ENCODE measurements at places on chromosomes 7 and 10. TPM values are rescaled to one million over a fixed set of nuclear protein-coding genes. Genes with fewer than 3 reads are reported as not detected.
A peak's percentile ranks its signal among the peaks of the same experiment; 100 is the strongest.

NUTM2B gene
- not detected for total RNA-seq

GRCh38 chr7:142482891-142483658, 225.2 kb upstream of the PRSS58 start:
- H3K27me3 ChIP-seq = no peaks in the 10 kb centered on the region
- peak overlapping the region; percentile 37 for H3K4me3 ChIP-seq
- peak; percentile 78 for DNase-seq
- H3K36me3 ChIP-seq = no peaks in the 10 kb centered on the region
- H3K4me1 ChIP-seq = peaks cover 51% of the 10 kb centered on the region

GRCh38 chr10:71526653-71527052, 129.9 kb downstream of the CDH23 start:
- H3K27me3 ChIP-seq = peaks cover 14% of the 10 kb centered on the region
- no peak for DNase-seq
- H3K27ac ChIP-seq = no peak overlapping the region

GRCh38 chr10:49254556-49255318, 44.2 kb upstream of the C10orf71 start:
- H3K27me3 ChIP-seq = peaks cover 2% of the 10 kb centered on the region
- H3K4me1 ChIP-seq = no peaks in the 10 kb centered on the region
- H3K4me3 ChIP-seq = no peak overlapping the region
- H3K36me3 ChIP-seq = no peaks in the 10 kb centered on the region

CNPY1 gene
- total RNA-seq = not detected

COL17A1 gene
- total RNA-seq = not detected

DNA sequence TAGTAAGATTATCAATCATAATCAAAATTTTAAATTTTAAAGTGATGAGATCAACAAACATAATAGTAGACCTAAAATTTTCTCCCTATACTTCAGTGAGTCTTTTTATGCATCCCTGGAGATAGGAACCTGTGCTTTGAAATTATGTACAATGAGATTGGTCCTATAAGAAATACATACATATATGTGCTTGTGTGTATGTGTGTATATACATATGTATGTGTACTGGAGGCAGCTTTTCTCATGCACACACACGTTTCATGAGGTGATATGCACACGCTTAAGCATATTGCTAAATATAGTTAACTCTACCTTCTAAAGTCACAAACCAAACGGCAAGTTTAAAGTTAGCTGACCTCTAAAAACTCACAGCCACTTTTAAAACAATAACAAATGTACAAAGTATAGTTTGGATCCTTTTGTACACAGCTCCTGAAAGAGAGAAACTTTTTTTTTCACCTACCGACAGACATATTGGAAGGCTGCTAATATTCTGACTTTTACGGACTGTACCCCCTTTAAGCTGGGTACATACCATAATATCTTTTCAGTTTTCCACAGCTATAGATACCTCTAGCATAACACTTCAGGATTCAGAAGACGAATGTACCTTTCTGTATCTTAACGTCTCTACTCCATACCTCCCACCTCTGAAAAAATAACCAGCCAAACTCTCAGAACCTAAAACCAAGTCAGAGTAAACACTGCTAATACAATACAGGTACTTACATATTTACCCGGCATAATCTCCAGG, 3.3 kb downstream of the ITGB1 start:
- H3K4me3 ChIP-seq = peak overlapping the region; percentile 73
- no peaks in the 10 kb centered on the region for H3K36me3 ChIP-seq
- H3K4me1 ChIP-seq = peaks cover 63% of the 10 kb centered on the region
- peak overlapping the region; percentile 27 for H3K27ac ChIP-seq
- no peak for DNase-seq

NUP42 gene
- total RNA-seq = 32.3 TPM

SERPINE1 gene
- total RNA-seq = 0.05 TPM

DNA sequence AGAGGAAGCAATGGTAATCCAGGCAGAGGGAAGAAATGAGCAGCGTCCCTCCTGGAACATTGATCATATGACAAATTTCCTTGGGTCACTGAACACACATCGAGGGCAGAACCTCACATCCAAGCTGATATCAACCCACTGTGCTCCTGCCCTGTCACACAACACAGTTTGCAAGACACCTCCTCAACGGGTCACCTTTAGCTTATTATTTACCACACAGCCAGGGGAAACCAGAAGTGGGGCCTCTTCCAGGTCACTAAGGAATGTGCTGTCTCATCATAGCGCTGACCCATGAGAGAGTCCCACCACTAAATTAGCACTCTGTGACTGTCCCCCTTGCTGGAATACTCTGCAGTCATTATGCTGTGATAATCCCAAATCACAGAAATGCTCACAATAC, 69.7 kb upstream of the PPP1R3C start:
- no peak overlapping the region for H3K27ac ChIP-seq
- no peak overlapping the region for H3K4me3 ChIP-seq
- no peak for DNase-seq
- peaks cover 5% of the 10 kb centered on the region for H3K27me3 ChIP-seq

GRCh38 chr10:124864421-124865193, 63.0 kb downstream of the ABRAXAS2 start:
- DNase-seq = no peak
- no peaks in the 10 kb centered on the region for H3K4me1 ChIP-seq
- no peaks in the 10 kb centered on the region for H3K27me3 ChIP-seq
- H3K4me3 ChIP-seq = no peak overlapping the region

- no peaks in the 10 kb centered on the region for H3K27me3 ChIP-seq
- H3K36me3 ChIP-seq = peaks cover 9% of the 10 kb centered on the region
- peak; percentile 16 for DNase-seq
- H3K4me3 ChIP-seq = no peak overlapping the region
- peak overlapping the region; percentile 77 for H3K27ac ChIP-seq
Observed at GRCh38 chr10:74084955-74085354, 65.7 kb downstream of the AP3M1 start.

UTF1 gene
- total RNA-seq = not detected

- no peak overlapping the region for H3K27ac ChIP-seq
- DNase-seq = no peak
- H3K4me3 ChIP-seq = no peak overlapping the region
- peaks cover 21% of the 10 kb centered on the region for H3K36me3 ChIP-seq
Observed at GRCh38 chr7:96671854-96672253, 37.8 kb downstream of the SEM1 start.

- no peak overlapping the region for H3K27ac ChIP-seq
- H3K36me3 ChIP-seq = no peaks in the 10 kb centered on the region
- no peak for DNase-seq
- H3K4me1 ChIP-seq = no peaks in the 10 kb centered on the region
- H3K27me3 ChIP-seq = peaks cover 7% of the 10 kb centered on the region
- H3K4me3 ChIP-seq = no peak overlapping the region
Observed at GRCh38 chr7:123941391-123942180, 16.5 kb downstream of the SPAM1 start.

SMO gene
- 0.71 TPM for total RNA-seq

PDZD7 gene
- 0.28 TPM for total RNA-seq

GRCh38 chr10:60206735-60207134, 182.9 kb downstream of the ANK3 start:
- H3K36me3 ChIP-seq = peaks cover 26% of the 10 kb centered on the region
- no peak overlapping the region for H3K27ac ChIP-seq
- no peak for DNase-seq
- H3K27me3 ChIP-seq = no peaks in the 10 kb centered on the region

GRCh38 chr10:7481368-7481765, 70.5 kb upstream of the SFMBT2 start:
- no peak overlapping the region for H3K27ac ChIP-seq
- no peak for DNase-seq
- peaks cover 73% of the 10 kb centered on the region for H3K4me1 ChIP-seq
- H3K27me3 ChIP-seq = no peaks in the 10 kb centered on the region
- no peak overlapping the region for H3K4me3 ChIP-seq
- H3K36me3 ChIP-seq = no peaks in the 10 kb centered on the region

CTAGE4 gene
- total RNA-seq = 1.2 TPM

DNA sequence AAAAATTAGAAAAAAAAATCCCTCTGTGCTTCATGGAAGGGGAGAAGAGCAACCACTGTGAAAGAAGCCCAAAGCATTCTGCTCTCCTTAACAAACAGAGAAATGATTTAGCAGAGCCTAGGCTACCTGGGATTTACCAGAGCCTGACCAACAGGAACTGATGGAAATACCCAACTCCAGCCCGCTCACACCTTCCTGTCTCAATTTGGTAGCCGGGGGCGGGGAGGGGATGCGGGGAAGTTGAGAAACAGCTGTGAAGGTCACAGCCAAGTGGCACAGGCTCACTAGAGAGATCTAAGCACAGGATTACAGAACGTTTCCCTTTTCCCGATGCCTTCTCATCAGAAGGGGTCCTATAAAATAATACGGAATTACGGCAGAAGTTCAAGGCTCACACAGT, 17.6 kb downstream of the RSU1 start:
- peak overlapping the region; percentile 18 for H3K27ac ChIP-seq
- peaks cover 25% of the 10 kb centered on the region for H3K36me3 ChIP-seq
- no peak overlapping the region for H3K4me3 ChIP-seq
- H3K27me3 ChIP-seq = no peaks in the 10 kb centered on the region

DNA sequence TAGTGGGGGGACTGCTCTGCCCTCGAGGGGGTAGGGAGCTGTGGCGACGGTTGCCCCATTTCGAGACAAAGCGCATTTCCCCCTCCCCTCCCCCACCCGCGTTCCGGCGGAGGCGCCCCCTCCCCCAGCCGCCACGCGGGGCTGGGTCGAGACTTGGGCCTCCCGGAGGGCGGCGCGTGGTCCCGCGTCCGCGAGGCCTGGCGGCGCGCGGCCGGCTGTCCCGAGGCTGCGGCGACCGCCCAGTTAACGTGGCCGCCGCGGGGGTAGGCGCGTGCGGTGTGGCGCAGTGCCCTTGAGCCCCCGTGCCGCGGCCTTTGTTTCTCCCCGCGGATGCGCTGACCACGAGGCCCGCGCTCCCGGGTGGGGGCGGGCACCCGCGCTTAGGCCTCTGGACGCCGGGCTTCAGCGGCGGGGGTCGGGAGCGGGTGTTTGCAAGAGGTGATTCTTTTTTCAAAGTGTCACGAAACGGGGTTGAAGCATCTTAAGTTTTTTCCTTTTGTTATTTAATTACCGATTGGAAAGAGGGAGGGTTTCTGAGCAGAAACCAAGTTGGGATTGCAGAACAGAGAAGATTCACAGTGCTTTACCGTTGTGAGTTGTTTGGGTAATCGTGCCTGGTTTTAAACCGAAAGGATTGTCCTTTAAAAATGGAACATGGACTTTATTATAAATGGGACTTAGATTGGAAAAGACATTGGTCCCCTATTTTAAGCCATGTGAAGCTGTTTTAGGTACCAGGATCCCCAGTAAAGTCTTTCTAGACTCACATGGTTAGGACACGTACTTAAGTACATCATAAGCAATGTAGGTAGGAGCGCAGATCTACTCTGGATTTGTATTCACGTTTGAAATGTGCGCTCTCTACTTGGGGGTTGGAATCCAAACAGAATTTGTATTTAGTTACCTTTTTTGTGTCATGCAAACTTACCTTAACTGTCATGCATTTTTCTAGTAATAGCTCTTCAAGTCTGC, 760 bp downstream of the CBX3 start:
- DNase-seq = peak; percentile 74
- H3K27me3 ChIP-seq = no peaks in the 10 kb centered on the region
- H3K4me1 ChIP-seq = peaks cover 34% of the 10 kb centered on the region
- H3K4me3 ChIP-seq = peak overlapping the region; percentile 100
- peaks cover 81% of the 10 kb centered on the region for H3K36me3 ChIP-seq
- peak overlapping the region; percentile 93 for H3K27ac ChIP-seq

SEC31B gene
- 36.7 TPM for total RNA-seq

ITGA8 gene
- not detected for total RNA-seq

GRCh38 chr10:117884093-117884492, 162.6 kb downstream of the RAB11FIP2 start:
- peak; percentile 42 for DNase-seq
- no peaks in the 10 kb centered on the region for H3K4me1 ChIP-seq
- no peak overlapping the region for H3K4me3 ChIP-seq

GRCh38 chr7:22598318-22598920, 98.4 kb upstream of the STEAP1B start:
- H3K4me3 ChIP-seq = no peak overlapping the region
- no peaks in the 10 kb centered on the region for H3K36me3 ChIP-seq
- peaks cover 21% of the 10 kb centered on the region for H3K27me3 ChIP-seq
- no peak for DNase-seq
- no peak overlapping the region for H3K27ac ChIP-seq

GRCh38 chr7:154795014-154795413, 207.9 kb downstream of the PAXIP1 start:
- H3K27me3 ChIP-seq = peaks cover 7% of the 10 kb centered on the region
- DNase-seq = no peak
- no peak overlapping the region for H3K27ac ChIP-seq
- no peak overlapping the region for H3K4me3 ChIP-seq
- no peaks in the 10 kb centered on the region for H3K36me3 ChIP-seq
- H3K4me1 ChIP-seq = no peaks in the 10 kb centered on the region

DNA sequence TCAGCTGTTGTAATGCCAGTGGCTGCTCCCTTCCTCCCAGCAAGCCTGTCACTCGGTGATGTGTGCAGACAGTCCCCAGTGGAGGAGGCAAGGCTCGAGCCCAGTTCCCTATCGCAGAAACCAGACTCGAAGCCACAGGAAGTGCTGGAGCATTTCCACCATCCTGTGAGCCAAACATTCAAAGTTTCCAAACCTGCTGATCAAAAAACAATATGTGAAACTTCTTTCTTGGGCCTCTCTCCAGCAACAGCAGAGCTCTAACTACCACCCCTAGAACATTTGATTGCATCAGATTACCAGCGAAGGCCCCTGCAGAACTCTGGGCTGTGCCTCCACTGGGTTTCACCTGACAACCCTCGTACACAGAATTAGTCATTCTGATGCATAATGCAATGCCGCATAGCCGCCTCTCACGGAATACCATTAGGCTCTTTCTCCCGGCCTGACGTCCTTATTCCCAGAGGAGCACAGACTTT, 94.0 kb downstream of the ELMO1 start:
- peak overlapping the region; percentile 86 for H3K4me3 ChIP-seq
- no peaks in the 10 kb centered on the region for H3K27me3 ChIP-seq
- peaks cover 15% of the 10 kb centered on the region for H3K36me3 ChIP-seq
- peak; percentile 86 for DNase-seq

GRCh38 chr10:53403688-53404087, 631.1 kb upstream of the MBL2 start:
- DNase-seq = no peak
- H3K27ac ChIP-seq = no peak overlapping the region
- no peak overlapping the region for H3K4me3 ChIP-seq
- no peaks in the 10 kb centered on the region for H3K36me3 ChIP-seq

STEAP2 gene
- total RNA-seq = not detected

- peaks cover 13% of the 10 kb centered on the region for H3K4me1 ChIP-seq
- peak overlapping the region; percentile 49 for H3K4me3 ChIP-seq
- no peaks in the 10 kb centered on the region for H3K36me3 ChIP-seq
- no peak for DNase-seq
- H3K27ac ChIP-seq = no peak overlapping the region
- H3K27me3 ChIP-seq = peaks cover 27% of the 10 kb centered on the region
Observed at GRCh38 chr10:84195044-84195830, 900 bp downstream of the CDHR1 start.

GRCh38 chr7:11847336-11847735, 15.3 kb upstream of the THSD7A start:
- no peak overlapping the region for H3K27ac ChIP-seq
- no peaks in the 10 kb centered on the region for H3K36me3 ChIP-seq
- DNase-seq = no peak
- H3K4me3 ChIP-seq = no peak overlapping the region
- H3K4me1 ChIP-seq = no peaks in the 10 kb centered on the region
- H3K27me3 ChIP-seq = no peaks in the 10 kb centered on the region
